ENCODE measurements at places on chromosomes 13 and 19.

- DNase-seq, result no peak
Measured at GRCh38 chr19:50797781-50798658, 7.8 kb downstream of the ACP4 start.

DNA sequence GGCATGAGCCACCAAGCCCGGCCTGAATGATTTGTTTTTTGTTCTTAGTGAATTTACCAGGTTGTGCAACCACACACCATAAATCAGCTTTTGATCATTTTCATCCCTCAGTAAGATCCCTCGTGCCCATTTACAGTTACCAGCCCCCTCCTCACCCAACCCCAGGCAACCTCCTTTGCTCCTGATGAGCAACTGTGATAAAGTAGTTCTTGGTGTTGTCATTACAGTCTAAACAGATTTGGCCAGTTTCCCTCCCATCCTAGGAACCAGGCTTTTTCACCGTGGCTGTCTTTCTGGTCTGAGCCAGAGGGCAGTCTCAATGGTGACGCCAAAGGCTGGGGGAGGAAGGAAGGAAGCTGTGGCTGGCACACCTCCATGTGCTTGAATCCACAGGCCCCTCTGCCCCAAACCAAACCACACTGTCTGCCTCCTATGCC lies 61.2 kb upstream of the WDFY2 start:
- DNase-seq, result no peak

DNA sequence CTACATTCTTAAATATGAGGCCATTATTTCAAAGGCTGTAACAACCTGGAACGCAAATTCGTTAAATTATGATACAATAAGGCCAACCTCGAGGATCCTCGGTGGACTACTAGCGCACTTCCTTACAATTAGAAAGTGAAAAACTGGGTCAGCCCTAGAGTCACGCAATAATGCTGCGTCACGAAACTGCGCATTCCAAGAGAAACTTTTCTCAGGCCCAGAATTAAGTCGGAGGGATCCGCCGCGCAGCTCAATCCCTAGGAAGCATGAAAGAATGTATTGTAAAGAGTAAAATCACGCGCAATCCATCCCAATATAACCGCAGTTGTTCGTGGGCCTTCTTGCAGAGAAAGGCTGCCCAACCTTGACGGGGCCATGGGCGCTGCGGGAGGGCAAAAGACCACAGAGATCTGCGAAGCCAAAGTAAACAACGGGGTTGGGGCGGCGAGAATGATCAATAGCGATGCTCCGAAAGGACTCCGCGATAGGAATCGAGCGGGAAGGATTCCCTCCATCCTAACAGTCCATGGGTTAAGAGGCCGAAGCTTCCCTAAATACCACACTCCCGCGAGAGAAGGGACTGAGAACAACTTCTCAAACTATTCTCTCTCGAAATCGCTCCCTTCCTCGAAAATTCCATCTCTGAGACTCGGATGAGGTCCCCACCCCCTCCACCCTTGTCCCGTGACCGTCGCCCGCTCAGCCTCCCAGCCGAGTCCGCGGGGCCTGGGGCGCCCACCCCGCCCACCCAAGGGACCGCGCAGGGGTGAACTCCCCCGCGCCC lies 564 bp downstream of the SPART start:
- DNase-seq, result peak; percentile 15

DNA sequence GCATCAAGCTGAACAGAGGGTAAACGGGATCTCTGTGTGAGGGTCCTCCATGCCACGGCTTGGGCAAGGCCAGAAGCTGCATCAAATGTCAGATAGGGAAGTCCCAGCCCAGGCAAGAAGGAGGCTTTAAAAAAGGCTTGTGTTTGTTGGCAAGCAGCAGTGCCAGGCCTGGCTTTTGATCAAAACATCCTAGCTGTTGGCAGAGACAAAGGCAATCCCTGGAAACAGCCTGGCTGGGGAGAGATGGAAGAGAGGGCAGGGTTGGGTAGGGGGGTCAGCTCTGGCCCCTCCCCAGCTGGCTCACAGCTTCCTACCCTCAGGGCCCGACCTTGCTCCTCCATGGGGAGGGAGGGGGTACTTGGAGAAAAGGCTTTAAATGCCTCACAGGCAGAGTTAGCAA lies 61.8 kb upstream of the KCTD15 start:
- DNase-seq, result no peak

GRCh38 chr13:46103037-46103436 lies 1.8 kb downstream of the CPB2 start:
- DNase-seq, result no peak

DNA sequence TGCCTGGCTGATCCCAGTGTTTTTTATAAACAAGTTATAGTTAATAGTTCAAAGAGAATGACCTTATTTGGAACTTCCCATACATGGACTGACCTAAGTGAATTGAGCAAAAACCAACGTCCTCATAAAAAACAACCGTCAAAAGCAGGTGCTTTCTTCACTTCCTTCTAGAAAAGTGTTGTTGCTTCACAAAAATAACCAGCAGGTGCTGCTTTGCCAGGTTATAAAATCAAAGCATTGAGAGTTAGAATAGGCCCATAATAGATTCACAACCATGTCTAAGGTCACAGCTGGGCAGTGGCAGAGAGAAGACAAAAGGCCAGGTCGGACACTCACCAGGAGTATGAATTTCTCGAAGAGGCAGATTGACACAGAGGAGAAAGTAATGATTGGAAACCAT lies 9.5 kb downstream of the RUBCNL start:
- DNase-seq, result no peak

DNA sequence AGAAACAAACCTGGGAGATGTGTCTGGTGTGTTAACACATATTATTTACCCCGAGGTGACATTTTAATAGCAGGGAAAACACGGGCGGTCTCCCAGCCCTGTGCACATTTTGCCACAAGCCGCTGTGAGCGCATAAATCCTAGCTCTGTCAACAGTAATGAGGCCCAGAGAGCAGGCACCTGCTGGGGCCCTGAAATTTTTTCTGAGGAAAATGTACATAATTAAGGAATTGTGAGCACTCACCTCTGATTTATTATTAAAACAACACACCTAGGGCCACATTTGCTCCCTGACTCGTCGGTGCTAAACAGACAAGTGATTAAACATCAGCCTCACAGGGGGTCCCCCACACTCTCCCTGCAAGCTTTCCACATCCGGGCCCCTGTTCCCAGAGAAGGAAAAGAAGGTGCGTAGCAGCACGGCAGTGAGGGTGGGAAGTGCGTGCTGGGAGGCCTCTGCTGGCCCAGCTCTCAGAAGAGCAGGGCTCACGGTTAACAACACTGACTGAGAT lies 616.3 kb downstream of the UQCRFS1 start:
- no peak for DNase-seq

DNA sequence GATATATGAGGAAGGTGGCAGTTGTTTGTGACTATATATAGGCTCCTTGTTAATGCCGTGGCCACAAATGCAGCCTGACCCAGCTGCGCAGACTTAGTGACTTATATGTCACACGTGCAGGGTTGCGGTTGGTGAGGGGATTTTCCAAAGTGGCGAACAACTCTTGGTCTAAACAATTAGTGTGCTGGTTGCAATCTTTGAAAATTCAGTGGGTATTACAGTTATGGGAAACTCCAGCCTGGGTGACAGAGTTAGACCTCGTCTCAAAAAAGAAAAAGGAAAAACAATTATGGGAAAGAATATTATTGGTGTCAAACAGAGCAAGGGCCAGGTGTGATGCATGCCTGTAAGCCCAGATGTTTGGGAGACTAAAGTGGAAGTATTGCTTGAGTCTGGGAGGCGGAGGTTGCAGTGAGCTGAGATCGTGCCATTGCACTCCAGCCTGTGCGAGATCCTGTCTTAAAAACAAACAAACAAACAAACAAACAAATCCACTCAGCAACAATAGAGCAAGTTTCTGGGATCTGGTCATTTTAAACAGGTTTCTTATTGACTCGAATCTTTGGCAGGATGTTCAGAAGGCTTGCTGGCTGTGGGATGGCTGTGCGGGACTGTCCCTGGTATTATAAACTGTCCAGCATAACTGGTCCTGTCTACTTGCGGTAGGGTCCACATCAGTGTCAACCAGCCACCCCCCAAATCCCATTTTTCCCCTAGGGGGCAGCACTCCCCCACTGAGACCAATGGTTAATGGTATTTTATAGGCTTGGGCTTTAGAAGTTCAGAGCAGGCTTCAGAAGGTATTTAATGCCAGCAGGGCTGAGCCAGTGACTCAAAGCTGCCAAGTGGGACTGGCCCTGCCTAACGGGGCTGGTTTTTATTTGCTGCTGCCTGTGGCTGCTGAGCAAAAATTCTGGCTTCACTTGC lies 15.4 kb downstream of the RELB start:
- peak; percentile 45 for DNase-seq

GRCh38 chr19:36421749-36422481 lies 3.5 kb upstream of the ZFP82 start:
- no peak for DNase-seq

- no peak for DNase-seq
Measured at GRCh38 chr19:39335168-39335548, 685 bp downstream of the GMFG start.

DNA sequence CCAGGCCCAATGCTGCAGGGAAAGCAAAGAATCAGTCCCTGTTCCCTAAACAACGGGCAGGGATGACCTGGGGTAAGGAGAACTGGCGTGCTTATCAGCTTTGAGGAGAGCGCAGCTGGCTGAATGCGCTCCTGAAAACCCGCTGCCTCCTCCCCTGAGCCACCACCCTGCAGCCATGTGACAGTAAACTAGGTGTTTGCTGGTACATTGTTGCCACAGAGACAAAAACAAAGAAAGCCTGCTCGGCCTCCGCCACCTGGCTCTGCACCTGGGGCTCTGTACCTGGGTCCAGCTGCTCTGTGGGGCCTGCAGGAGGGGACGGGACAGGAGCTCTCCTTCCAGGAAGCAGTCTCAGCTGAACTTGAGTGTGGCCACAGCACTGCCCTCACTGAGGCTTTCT lies 21.8 kb downstream of the MCF2L start:
- DNase-seq, result no peak

DNA sequence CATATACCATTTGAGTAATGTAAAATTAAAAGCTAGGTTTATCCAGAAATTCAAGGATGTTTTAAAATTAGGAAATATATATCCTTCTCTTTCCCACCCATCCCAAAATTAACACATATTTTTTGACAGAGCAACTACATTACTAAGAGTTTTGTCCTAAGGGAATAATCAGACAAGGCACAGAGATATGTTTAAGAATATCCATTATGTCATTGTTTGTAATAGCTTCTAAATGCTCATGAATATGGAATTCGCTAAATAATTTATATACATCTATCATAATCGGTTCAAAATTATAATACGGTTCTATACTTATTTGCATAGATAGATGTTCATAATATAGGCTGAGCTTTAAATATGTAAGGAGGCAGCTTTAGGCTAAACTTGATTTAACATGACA lies 9.8 kb downstream of the UBL3 start:
- DNase-seq, result no peak

DNA sequence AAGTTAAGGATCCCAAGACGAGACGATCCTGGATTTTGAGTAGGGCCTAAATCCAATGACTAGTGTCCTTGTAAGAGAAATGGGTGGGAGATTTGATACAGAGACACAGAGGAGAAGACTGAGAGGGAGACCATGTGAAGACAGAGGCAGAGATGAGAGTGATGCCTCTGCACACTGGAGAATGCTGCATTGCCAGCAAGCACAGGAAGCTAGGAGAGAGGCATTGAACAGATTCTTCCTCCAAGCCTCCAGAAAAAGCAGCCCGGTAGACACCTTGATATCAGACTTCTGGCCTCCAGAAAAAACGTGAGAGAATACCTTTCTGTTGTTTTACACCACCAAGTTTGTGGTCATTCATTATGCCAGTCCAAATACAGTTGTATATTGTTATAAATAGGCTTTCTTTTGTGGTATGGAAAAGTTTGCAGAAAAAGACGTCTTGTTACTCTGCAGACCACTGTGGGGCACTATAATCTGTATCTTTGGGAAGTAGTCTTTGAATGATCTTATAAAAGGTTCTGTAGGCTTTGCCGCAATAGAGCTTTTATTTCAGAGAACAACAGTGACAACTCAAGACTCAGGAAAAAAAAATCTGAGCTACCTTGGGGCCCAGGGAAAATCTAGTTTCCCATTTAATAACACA lies 17.9 kb upstream of the RFC3 start:
- no peak for DNase-seq

- no peak for DNase-seq
Measured at GRCh38 chr13:113540523-113540922, 44.0 kb upstream of the TFDP1 start.

- no peak for DNase-seq
Measured at GRCh38 chr19:35345671-35346111, 2.0 kb upstream of the FFAR1 start.

DNA sequence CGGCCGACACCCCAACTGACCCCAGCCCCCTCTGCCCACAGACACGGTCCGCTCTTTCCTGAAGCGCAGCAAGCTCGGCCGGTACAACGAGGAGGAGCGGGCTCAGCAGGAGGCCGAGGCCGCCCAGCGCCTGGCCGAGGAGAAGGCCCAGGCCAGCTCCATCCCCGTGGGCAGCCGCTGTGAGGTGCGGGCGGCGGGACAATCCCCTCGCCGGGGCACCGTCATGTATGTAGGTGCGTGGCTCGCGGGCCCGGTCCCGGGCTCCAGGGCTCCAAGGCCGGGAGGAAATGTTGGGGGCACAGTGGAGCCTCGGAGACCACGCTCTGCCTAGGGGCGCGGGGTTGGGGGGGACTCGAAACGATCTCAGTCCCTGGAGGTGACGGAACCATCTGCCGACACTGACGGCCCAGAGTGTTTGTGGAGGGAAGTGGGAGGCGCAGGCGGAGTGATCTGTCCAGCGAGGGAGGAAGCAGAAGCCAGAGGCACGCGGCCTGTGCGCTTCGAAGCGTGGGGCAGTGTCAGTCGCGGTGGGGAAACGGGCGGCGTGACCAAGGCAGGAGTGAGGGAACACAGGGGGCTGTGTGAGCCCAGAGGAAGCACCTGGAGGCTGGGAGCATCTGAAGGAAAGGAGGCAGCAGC lies 6.3 kb downstream of the TBCB start:
- no peak for DNase-seq

DNA sequence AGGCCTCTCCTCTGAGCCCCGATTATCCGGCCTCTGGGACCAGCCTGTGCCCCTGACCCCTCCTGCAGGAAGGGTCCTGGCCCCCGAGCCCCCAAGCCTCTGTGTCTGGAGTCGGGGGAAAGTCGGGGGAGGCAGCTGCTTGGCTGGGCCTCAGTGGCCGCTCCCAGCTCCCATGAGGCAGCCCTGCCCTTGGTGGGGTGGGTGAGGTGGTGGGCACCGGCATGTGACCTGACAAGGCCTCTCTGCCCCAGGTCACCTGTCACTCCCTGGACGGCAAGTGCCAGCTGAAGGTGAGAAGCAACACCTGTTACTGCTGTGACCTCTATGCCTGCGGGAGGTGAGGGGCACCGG lies 41.5 kb downstream of the TMEM255B start:
- DNase-seq, result no peak

GRCh38 chr19:46040952-46041500 lies at the start of gene IGFL4:
Gene IGFL4, minus strand, starts transcription at chr19:46041002. Its CDS starts 40 bp downstream, at chr19:46040962.
- no peak for DNase-seq

GRCh38 chr19:30208436-30209060 lies 163.6 kb upstream of the ZNF536 start:
- DNase-seq, result no peak

GRCh38 chr13:50989476-50989875 lies 79.9 kb downstream of the RNASEH2B start:
- no peak for DNase-seq

All from activated T-cell treated with anti-CD3 and anti-CD28 coated beads for 48 hours (primary cell).